Activated effector memory CD4-positive, alpha-beta T cell treated with Interleukin-2 at 50 U/mL for 16 hours (primary cell): ENCODE measurements at places on chromosomes 6 and 20.
A peak's percentile ranks its signal among the peaks of the same experiment; 100 is the strongest.

- DNase-seq = no peak
Measured at GRCh38 chr6:69820438-69820837, 23.6 kb upstream of the LMBRD1 start.

DNA sequence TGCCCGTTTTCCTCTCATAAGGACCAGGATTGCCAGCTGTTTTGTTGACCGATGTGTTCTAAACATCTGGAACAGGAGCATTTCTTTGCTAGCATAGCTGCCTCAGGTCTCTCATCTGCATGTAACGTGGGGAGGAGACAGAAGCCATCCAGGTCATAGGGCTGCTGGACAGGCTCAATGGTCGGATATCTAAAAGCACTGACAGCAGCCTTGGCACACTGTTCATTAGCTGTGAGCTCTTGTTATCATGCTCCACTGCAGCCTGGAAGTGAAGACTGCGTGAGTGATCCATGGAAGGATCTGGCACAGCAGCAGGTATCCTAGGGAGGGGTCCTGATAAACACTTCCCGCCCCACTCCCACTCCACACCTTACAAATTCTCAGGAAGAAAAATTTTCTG lies 175.3 kb downstream of the LRFN2 start:
- DNase-seq = no peak

GRCh38 chr6:143400258-143401067 lies 50.0 kb downstream of the ADAT2 start:
- DNase-seq = no peak

DNA sequence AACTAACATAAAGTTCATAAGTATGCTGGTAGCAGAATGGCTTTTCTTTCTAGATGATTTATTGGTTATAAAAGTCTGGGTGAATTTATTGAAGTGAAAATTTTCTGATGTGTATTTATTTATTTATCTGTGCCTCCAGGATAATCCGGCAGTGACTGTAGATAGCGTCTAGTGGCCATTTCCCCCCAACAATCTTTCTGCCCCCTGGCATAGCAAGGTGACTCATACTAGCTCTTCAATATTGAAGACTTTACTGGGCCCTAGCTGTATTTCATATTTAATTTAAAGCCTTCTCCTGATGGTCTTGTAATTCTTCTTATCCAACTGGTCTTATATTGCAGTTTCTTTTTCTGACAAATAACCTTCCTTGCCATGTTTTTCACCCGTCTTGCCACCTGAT lies 154.1 kb upstream of the SGK1 start:
- DNase-seq = no peak

DNA sequence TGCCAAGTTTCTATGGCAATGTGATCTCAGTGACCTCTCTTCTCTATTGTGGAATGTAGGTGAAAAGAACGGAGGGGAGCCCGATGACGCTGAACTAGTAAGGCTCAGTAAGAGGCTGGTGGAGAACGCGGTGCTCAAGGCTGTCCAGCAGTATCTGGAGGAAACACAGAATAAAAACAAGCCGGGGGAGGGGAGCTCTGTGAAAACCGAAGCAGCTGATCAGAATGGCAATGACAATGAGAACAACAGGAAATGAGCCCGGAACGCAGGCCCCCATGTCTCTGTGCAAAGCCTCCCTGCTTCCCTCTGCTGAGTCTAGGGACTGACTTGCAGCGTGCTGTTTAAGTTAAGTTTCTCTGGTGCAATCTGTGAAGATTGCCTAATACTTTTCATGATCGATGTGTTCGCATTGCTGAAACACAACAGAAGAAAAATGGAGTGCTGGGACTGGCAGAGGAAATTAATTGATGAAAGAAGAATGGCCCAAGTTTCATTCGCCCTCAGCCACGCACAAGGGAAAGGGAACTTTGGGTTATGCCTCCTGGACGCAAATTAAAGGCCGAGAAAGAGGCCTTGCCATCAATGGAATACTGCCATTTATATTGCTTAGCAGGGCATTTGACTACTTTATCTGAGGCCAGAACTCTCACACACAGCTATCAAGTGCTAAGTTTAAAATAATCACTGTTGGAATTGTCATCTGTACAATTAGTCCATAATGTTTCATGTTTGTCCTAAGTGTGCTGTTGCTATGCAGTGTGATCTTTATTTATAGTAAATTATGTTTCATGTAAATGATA lies 146.4 kb downstream of the AKAP7 start:
- DNase-seq = peak; percentile 68

GRCh38 chr20:53260168-53260567 lies 288.0 kb downstream of the TSHZ2 start:
- no peak for DNase-seq

DNA sequence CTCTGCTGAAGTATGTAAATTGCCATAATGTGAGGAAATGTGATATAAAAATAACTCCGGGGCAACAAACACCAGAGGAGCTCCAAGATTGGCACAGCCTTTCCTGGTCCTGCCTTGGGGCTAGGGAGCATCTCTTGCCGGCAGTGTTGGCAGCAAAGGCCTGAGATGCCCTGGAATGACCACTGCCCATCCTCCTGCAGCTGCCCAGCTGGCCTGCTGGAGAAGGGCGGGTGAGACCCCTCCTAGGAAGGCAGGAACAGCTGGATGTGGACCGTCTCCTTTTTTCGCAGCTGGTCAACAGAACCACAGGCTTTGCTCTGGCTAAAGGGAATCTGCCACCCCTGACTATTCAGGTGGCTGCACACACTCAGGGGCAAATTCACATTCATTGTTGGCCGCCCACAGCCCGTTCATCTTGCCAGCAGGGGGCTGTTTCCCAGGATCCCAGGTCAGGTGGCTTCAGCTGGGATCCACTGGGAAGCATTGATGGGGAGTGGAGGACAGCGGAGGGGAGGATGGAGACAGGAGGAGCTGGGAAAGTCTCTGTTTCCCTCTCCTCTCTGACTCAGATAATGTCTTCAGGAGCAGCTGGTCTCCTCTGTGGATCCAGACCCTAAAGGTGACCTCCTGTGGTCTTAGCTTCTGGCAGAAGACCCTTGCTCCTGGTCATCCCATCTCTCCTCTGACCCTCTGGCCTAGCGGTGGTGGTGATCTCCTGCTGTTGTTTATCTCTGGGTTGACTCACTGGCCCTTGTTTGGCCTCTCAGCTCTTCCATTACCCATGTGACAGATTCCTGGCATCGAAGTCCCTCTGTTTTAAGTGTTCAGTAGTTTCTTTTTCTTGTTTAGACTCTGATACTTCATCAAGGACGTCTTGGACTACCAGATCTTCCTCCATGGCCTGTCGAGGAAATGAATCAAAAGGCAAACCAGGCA lies 336.7 kb downstream of the DHX35 start:
- no peak for DNase-seq

GRCh38 chr20:33659341-33660034 lies 2.6 kb upstream of the C20orf144 start:
- no peak for DNase-seq

DNA sequence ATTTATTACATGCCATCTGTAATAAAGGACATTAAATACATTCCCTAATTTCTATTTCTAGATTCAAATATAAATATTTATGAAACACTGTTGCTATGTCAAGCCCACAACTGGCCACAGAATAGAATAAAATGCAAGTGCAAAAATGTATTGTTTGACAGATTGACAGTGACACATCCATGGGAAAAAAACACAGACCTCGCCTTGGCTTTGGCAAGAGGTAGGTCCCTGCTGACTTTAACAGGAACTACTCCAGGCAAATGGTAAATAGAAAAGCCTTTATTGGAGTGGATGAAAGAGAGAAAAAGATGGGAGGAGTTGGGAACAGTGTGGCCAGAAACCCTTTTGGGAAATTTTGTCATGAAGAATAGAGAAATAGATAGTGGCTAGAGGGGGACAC lies 622.9 kb downstream of the UTRN start:
- DNase-seq = no peak

- no peak for DNase-seq
Measured at GRCh38 chr6:96626759-96627364, 63.9 kb downstream of the FHL5 start.

DNA sequence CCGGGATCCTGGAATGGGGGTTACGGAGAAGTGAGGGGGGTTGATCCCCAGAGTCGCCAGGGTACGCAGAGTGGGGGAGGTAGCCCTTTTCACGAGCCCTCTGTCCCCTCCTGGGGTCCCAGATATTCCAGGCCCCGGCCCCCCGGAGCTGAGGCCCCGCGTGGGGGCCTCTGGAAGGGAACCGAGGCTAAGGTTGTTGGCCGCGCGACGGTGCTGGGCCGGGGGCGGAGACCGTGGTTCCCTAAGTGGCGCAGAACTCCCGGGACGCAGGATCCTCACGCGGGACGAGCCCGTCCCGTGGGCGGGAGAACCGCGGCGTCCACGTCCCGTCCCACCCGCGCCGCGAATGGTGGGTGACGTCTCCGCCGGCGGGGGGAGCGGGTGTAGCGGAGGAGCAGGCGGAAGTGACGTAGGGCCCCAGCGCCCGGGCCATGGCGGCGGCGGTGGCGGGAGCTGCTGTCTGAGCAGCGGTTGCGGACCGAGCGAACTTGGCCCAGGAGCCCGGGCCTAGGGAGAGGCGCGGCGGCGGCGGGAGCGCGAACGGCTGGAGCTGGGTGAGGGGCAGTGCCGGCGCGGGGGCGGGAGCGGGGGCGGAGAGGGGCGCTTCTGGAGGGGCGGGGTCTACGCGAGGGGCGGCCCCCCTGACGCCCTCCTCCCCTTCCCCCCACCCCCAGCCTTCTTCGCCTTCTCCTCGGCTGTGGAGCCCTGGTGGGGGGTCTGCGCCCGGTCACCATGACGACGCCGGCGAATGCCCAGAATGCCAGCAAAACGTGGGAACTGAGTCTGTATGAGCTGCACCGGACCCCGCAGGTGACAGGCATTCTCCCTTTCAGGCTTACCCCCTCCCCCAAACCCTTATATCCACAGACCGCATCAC lies at the start of gene RING1:
Gene RING1 (plus strand): TSS at position 410 of the 877 bp plus-strand sequence. CDS start 323 bp downstream, at position 733.
- peak; percentile 80 for DNase-seq

DNA sequence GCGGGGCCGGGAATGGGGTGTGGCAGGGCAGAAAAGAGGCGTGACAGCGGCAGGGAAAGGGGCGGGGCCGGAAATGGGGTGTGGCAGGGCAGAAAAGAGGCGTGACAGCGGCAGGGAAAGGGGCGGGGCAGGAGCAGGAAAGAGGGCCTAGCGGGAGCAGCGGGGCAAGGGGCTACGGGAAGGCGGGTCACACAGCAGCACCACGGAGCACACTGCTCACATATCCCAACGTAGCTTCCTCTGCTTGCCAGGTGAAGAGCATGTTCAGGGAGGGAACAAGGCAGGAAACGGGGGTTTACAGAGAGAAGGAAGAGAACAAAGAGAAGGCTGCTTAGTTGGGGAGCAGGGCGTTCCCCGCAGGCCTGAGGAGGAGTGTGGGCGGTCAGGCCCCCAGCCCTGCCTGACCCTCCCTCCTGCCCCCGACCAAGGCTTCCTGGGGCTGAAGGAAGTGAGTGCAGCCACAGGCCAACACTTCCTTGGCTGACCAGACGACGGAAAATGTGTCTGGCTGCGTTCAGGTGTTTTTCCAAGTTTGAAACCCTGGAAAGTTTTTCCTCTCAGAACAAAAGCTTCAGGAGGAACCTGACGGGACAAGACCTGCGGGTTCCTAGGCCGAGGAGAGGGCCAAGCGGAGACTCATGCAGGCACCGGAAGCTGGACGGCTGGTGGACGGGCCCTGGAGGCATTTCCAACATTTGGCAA lies 13.8 kb downstream of the UCKL1 start:
- DNase-seq = peak; percentile 39

GRCh38 chr20:61881416-61881815 lies 184.3 kb downstream of the TAF4 start:
- no peak for DNase-seq

DNA sequence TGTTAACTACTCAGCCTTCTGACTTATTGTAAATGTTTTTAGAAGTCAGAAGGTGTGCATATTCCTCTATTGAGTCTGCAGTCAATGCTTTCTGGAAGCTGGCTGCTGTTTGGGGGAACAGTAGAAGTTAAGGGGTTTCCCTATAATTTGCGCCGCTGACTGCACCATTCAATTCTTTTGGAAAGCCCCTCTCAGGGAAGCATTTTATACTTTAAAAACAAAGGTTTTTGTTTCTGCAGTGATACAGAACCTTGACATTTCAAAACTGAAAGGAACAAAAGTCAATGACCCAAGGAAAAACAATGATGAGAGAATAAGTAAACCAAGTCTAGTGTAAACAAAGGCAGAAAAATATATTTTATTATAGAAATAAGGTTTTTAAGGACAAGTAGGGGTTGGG lies 120.8 kb upstream of the TNFAIP3 start:
- no peak for DNase-seq

- DNase-seq = no peak
Measured at GRCh38 chr6:85402922-85403321, 47.0 kb upstream of the NT5E start.

DNA sequence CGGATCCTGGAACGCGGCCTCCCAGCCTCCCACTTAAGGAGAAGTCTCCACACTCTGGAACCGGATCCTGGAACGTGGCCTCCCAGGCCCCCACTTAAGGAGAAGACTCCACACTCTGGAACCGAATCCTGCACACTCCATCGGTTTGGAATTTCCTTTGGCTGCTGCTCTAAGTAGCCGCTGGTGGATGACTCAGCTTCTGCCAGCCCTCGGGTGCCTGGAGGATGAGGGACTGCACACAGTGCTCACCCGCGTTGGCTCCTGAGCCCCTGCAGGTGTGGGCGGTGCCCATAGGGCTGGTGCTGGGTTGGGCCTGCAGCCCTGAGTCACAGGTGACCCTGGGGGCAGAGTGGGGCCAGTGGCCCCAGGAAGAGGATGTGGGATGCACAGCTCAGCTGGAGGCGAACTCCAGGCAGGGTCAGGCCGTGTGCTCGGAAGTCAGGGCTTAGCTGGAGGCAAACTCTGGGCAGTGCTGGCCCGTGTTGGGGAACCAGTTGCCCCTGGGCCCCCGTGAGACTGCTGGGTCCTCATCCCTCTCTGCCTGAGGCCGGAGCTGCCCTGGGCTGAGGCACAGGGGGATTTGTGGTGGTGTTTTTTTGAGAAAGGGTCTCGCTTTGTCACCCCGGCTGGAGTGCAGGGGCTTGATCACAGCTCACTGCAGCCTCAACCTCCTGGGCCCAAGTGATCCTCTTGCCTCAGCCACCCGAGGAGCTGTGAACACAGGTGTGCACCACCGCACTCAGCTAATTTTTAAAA lies 13.9 kb upstream of the TNFRSF6B start:
- no peak for DNase-seq

- no peak for DNase-seq
Measured at GRCh38 chr6:148407372-148407771, 64.7 kb downstream of the SASH1 start.

DNA sequence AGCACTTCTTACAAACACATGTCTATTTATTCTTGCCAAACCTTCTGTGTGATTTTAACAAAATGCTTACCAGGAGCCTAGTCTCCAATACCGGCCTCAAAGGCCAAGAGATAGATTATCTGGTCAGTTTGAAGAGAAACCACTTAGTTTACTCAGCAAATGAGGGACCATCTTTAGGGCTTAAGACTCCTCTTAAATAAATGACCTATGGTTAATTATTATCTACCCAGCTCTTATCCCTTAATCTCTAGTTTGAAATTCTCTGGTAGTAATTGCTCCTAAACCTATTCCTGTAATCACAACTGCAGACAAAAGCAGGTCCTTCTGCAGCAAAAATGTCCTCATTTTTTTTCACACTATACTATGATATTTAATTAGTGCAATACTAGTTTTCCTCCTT lies 301.8 kb downstream of the KIF16B start:
- no peak for DNase-seq

GRCh38 chr6:122666418-122666817 lies 56.2 kb downstream of the PKIB start:
- DNase-seq = no peak

GRCh38 chr6:64932486-64932885 lies 774.5 kb downstream of the EYS start:
- no peak for DNase-seq

GRCh38 chr20:57450419-57450818 lies 59.2 kb downstream of the RBM38 start:
- no peak for DNase-seq
